ENCODE measurements at places on chromosomes 3 and 15.

DNA sequence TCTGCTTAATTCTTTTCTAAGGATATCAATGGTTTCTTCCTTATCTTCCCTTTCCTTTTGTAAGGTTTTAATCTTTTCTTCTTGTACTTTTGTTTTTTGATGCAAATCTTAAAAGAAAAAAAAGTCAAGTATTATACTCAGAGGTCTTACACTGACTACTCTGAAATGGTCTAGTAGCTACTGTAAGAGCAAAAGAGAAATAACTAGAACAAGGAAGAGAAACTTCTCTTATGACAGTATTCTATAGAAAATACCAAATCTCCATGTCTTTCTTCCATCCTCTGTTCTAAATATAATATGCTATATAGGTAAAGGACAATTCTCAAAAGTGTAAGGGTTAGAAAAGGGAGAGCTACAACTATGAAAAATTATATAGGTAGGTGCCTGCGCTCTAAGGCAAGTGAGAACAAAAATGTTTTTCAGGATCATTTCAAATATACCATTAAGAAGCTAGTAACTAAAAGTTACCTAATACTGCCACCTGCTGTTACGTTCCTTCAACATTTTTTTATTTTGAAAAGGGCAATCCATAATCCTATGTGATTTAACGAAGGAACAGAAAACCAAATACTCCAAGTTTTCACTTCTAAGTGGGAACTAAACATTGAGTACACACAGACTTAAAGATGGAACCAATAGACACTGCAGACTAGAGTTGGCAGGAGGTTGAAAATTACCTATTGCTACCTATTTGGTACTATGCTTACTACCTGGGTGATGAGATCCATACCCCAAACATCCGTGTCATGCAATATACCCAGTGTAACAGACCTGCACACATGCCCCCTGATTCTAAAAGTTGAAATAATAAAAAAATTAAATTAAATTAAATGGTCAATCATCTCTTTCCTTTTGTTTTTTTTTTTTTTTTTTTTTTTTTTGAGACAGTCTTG lies 36.7 kb downstream of the CIP2A start:
- peak; percentile 20 for DNase-seq

- DNase-seq: no peak
These were observed 149.0 kb downstream of the GSK3B start for GRCh38 chr3:119945291-119945690.

- no peak for DNase-seq
These were observed 1.1 kb downstream of the PIAS1 start for GRCh38 chr15:68055224-68055705.

GRCh38 chr3:186044968-186045367 lies 63.9 kb downstream of the ETV5 start:
- no peak for DNase-seq

DNA sequence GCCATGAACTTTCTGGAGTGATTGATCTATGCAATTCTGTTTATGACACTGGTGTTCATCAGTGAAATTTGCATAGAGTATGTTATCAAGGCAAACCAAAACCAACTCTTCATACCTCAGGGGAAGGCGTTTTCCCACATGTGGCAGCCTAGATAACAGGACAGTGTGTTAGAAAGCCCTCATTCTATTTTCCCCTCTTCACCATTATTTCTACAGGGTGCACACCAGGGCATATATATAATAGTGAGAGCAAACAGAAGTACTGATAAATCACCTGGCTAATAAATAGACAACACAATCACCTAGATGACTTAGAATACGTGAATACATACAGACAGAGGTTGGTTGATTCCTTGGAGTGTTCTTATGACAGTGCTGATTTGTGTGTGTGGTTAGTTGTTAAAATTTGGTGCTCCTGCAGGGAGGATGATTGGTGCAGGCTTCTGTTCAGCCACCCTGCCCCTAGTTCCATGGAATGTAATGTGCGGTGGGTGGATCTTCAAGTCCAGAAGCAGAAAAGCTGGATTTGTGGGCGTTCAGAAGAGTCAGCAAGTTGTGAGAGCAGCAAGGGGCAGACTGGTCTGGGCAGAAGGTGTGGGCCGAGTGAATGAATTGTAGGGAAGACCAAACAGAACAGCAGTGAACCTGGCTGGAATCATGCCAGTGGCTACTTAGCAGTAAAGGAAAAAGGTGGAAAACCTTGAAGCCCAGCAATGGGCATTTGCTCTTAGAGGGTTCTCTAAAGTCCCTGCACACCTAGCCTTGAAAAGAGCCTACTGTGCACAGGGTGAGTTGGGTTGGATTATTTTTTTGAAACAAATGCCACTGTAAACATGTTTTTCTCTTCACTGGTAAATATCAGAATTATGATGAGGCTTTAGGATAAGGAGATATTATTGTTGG lies 11.7 kb upstream of the RARRES1 start:
- no peak for DNase-seq

DNA sequence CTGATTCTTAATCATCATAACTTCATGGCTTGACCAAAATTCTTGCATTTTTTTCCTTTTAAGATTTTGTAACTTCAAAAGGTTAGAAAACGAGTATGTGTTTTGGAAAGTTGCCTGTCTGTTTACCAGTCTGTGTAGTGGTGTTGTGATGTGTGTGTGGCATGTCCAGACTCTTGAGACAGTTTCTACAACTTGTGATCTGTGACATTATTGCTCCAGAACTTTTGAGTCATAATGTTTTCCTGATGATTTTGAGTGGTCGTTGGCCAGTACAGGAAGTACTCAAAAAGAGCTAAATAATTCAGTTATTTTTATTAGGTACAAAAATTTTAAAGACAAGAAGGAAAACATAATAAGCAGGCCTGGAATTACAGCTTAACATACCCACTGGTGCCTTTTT lies 229.0 kb upstream of the C2CD4B start:
- no peak for DNase-seq

DNA sequence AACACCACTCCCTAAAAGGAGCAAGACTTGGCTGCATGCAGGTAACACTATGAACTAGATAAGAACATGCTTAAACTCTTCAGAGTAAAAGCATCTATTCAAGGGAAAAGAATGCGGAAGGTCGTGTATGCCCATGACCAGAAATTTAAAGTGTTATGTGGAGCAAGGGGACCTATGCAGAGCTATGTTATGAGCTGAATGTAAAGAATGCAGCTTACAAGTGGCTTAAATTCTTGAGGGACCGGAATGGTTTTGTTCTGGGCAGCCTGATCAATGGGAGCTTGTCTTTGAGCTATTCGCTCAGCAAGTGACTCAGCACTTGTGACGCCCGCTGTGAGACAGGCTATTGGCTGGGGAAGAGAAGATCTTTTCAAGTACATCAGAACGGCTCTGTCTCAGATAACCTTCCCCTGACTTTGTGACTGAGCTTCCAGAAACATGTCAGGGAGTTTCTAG lies 367.5 kb upstream of the THBS1 start:
- no peak for DNase-seq

GRCh38 chr3:19645093-19645492 lies 288.9 kb downstream of the EFHB start:
- peak; percentile 61 for DNase-seq

GRCh38 chr3:159796226-159796625 lies 192.4 kb upstream of the IL12A start:
- DNase-seq: no peak

- DNase-seq: no peak
These were observed 984 bp downstream of the RNU6-1 start for GRCh38 chr15:67838789-67839332.

- DNase-seq: no peak
These were observed 27.4 kb downstream of the IDH2 start for GRCh38 chr15:90074916-90075315.

DNA sequence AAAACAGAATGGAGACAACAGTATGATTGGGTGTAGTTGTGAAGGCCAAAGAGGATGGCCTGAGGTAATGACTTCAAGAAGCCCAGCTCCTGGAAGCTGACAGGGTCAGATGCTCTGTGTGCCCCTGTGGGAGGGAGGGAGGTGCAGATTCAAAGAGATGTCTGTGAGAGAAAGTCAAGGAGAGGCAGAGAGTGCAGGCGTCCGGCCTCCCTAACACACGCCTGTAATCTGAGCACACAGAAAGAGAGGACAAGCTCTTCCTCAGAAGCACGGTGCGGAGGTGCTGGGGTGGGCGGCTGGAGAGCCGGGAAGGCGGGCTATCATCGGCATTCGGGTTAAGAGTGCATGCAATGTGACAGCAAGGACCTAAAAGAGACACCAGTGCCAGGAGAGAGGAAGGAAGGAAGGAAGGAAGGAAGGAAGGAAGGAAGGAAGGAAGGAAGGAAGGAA lies 238.2 kb upstream of the HES1 start:
- no peak for DNase-seq

GRCh38 chr3:23877329-23877980 lies 39.3 kb downstream of the NKIRAS1 start:
- DNase-seq: no peak

DNA sequence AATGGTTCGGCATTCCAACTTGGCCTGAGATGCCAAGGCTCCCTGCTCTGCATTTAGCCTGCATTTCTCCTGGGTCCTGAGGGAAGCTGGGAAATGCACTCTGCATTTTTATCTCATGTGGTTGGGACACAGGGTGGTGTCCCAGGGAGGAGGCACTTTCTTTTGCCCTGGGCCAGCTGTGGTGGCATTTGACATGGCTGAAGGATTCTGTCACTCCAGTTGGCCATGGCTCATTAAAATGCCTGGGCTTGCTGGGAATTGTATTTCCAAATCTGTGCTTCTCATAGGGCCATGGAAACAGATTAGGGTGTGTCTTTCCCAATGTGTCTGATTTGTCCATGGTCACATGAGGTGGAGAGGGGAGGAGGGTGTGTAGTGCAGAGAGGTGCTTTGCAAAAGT lies 128.3 kb upstream of the RGMA start:
- no peak for DNase-seq

DNA sequence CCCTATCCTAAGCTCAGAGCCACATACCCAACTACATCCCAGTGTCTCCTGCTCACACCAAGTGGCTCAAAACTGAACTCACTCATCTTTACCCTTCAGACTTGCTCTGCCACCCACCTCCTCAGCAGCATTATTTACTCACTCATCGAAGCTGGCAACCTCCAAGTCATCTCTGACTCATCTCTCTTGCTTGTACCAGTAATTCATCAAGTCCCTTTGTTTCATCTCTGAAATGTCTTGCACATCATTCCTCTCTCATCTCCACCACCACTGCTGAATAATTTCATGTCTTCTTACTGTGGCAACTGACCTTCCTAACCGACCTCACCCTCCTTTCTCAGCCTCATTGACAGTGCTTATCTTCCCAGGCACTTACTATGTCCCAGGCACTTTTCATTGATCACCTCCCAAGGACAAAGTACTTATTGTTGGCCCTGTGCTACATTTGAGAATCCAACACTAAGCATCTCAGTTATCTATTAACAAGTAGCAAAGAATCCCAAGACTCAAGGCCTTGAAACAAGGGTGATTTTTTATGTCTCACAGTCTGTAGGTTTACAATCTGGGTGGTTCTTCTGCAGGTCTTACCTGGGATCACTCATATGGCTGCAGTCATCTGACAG lies 82.0 kb downstream of the MRPL46 start:
- DNase-seq: no peak

DNA sequence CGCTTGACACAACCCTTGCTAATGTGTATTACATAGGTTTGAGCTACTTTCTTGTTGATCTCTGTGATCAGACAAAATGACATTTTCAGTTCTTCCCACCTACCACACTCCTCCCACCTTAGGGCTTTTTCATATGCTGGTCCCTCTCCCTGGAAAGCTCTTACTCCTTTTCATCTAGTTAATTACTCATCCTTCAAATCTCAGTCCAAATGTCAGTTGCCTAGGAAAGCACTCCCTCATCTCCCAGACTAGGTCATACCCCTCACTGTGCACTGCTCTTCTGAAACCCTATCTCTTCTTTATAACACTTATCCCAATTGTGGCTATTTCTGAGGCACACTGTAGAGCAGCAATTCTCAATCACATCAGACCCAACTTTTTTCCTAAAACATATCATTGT lies 7.3 kb downstream of the ZNF106 start:
- no peak for DNase-seq

GRCh38 chr3:155024006-155024638 lies 56.0 kb upstream of the MME start:
- DNase-seq: no peak

- DNase-seq: peak; percentile 71
These were observed 33.2 kb downstream of the ABHD2 start for GRCh38 chr15:89121414-89121813.

DNA sequence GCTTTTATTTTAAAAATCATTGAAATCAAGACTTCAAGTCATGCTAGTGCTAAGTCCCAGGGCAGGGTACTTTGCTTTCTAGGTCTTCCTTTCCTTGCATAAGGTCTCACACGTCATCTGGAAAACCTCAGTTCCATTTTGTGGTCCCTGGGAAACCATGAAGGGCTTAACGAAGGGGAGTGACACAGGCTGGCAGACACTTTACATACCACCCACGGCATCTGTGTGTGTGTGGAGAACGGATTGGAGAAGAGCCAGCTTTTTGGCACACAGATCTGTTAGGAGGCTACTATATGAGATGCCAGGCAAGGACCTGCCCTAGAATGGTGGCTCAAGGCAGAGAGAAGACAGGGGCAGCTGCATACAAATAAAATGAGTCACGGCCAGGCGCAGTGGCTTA lies 107.5 kb upstream of the NSMCE3 start:
- no peak for DNase-seq

DNA sequence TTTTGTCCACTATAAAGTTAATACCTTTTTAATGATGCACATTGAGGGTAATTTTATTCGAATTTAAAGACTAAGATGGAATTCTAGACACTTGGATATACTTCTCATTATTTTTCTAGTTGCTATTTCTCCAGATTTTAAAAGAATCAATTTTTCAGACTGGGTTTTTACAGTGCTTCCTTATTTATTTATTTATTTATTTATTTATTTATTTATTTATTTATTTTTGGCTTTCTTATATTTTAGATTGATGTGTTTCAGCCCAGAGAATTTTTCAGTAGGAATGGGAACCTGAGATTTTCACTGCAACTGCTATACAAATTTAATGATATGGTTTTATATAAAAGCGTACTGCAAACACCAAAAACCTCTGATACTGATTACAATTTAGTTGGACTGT lies 448.7 kb downstream of the ZPLD1 start:
- no peak for DNase-seq

DNA sequence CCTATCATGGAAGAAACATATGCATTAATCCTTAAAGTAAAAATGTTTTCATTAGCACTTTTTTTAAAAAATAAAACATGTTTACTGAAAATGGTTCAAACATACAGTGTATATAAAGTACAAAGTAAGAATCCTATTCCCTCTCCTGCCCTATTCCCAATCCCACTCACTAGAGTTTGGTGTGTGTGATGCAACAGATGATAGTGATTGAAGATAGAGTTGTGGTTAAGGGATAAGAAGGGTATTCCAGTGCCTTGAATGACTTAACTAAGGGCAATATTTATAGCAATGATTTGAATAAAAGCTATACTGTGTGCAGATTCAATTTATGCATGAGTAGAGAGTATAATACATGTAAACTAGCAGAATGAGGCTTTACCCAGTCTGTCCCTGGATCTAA lies 18.1 kb downstream of the ZNF280D start:
- DNase-seq: no peak

- no peak for DNase-seq
These were observed 16.1 kb downstream of the MAP6D1 start for GRCh38 chr3:183809270-183809669.

DNA sequence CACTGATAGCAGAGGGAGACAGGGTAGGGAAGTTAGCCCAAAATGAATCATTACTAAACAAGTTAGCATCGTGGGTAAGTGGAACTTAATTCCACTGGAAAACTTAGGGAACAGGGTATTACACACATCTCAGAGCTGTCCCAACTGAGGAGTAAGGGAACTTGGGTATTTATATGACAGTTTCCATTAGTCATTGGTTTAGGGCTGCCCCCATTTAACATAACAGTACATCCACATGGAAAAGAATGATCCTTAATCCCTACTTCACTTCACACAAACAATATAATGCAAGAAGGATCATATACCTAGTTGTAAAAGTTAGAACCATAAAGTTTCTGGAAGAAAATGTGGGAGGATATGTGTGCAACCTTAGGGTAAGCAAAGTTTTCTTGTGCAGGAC lies 4.3 kb upstream of the REC114 start:
- DNase-seq: no peak

Measured in NCI-H524 treated with DMSO at 0.1 percent for 48 hours (cell line).